Activated CD4-positive, alpha-beta T cell treated with anti-CD3 and anti-CD28 coated beads, Interleukin-2, amount 10 ng/mL, durations not matched to agents 24 days and 14 days (primary cell): ENCODE measurements at places on chromosomes 12 and 14. TPM values are rescaled to one million over a fixed set of nuclear protein-coding genes. Genes with fewer than 3 reads are reported as not detected.

DNA sequence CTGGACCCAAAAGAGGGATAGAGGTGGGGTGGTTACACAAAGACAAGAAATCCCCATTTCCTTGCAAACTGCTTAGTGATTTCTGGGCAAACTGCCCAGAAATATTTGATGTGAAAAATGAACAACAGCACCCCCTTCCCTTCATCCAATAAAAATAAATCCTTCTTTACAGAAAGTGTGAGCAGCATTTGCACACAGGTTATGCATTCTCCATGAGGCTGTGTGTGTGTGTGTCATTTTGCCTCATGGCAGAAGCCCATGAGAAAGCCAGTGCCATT is 17.2 kb upstream of the NRXN3 start:
- H3K4me3 ChIP-seq = no peak overlapping the region
- H3K27me3 ChIP-seq = no peaks in the 10 kb centered on the region
- no peak for DNase-seq
- H3K27ac ChIP-seq = no peak overlapping the region

DNA sequence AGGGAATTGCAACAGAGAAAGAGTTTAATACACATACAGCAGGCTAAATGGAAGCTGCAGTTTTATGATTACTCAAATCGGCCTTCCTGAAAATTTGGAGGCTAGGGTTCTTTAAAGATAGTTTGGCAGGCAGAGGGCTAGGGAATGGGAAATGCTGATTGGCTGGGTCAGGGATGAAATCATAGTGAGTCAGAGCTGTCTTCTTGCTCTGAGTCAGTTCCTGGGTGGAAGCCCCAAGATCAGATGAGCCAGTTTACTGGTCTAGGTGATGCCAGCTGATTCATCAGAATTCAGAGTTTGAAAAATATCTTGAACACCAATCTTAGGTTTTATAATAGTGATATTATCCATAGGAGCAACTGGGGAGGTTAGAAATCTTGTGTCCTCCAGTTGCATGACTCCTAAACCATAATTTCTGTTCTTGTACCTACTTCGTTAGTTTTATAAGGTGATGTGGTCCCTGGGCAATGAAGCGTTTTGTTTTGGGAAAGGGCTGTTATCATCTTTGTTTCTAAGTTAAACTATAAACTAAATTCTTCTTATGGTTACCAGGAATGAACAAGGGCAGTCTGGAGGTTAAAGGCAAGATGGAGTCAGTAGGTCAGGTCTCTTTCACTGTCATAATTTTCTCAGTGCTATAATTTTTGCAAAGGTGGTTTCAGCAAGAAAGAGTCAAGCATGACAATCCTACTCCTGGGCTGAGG is 257.8 kb upstream of the CCDC196 start:
- no peaks in the 10 kb centered on the region for H3K36me3 ChIP-seq
- DNase-seq = no peak
- H3K4me1 ChIP-seq = peaks cover 4% of the 10 kb centered on the region
- H3K4me3 ChIP-seq = no peak overlapping the region

GRCh38 chr12:132909030-132909368 is 21.6 kb upstream of the CHFR start:
- peaks cover 13% of the 10 kb centered on the region for H3K36me3 ChIP-seq
- H3K4me1 ChIP-seq = peaks cover 3% of the 10 kb centered on the region
- peak overlapping the region; percentile 89 for H3K4me3 ChIP-seq
- H3K27ac ChIP-seq = peak overlapping the region; percentile 89
- DNase-seq = no peak

The SSTR1 gene
- total RNA-seq = not detected in 2 replicates

DNA sequence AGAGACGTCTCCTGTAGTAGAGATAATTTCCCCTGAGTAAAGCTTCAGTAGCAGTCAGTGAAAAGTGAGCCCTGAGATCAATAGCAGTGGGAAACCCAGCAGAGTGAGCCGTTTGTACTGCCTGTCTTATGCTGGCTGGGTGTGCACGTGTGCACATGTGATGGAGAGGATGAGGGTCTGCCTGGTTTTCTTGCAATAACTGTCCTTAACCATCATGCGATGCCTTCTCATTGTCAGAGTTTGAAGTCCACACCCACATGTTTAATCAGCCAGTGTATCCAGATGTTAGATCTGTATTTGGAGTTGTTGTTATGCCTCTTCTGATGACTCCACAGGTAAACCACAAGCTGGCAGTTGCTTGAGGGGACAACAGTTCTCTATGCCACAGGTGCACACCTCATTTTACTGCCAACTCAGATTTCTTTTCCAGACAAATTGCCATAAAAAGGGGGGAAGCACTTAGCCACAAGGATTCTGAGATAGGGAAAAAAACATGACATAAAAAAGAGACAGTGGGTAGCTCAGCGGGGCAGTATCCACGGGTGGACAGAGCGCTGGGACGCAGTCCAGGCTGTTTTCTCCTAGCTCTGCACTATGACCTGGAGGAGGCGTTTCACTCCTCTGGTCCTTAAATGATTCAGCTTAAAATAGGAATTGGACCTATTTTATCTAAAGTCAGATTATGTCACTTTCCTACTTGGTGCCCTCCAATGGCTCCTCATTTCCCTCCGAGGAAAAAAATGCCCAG is 192.3 kb downstream of the ANO6 start:
- H3K27ac ChIP-seq = no peak overlapping the region
- H3K36me3 ChIP-seq = peaks cover 31% of the 10 kb centered on the region
- no peaks in the 10 kb centered on the region for H3K4me1 ChIP-seq
- H3K27me3 ChIP-seq = no peaks in the 10 kb centered on the region

DNA sequence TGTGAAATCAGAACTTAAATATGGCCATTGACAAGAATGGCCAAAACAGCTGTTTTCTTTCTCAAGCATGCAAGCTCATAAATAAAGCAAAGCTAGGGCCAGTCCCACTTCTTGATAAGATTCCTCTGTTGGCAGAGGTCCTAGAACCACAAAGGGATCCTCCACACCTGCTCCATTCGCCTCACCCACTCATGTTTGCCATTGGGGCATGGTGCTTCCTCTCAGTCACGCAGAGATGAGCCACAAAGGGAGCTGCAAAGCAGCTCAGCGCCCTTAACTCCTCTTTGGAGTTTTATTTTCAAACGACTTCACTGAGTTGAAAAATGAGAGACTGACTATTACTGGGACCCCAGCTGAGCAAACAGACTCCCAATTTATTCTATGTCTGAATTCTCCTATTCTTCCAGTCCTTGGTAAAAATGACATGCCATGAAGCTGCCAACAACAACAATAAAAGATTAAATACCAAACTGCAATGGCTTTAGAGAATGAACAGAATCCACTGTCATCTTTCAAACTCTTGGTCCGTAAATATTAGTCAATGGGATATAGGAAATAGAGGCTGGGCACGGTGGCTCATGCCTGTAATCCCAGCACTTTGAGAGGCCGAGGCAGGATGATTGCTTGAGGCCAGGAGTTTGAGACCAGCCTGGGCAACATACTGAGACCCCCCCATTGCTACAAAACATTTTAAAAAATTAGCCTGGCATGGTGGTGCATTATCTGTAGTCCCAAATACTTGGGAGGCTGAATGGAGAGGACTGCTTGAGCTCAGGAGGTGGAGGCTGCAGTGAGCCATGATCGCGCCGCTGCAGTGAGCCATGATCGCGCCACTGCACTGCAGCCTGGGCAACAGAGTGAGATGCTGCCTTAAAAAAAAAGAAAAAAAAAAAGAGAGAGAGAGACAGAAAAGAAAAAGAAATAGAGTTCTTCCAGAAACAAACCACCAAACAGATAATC is 16.4 kb downstream of the MANSC1 start:
- no peaks in the 10 kb centered on the region for H3K36me3 ChIP-seq
- H3K4me3 ChIP-seq = no peak overlapping the region
- peaks cover 33% of the 10 kb centered on the region for H3K4me1 ChIP-seq
